Mesangial cell (primary cell): ENCODE measurements at places on chromosomes 13 and 19. TPM values are rescaled to one million over a fixed set of nuclear protein-coding genes. Genes with fewer than 3 reads are reported as not detected.

Gene OSCAR
- 1.5 TPM in 1 of 2 replicates, not detected in the other for total RNA-seq

Gene KLK12
- not detected in 2 replicates for total RNA-seq

Gene MAMSTR
- total RNA-seq, result 1.3 and 5.3 TPM in 2 replicates

Gene FFAR3
- total RNA-seq, result not detected in 2 replicates

Gene MYO1F
- total RNA-seq, result 0.25 TPM in 1 of 2 replicates, not detected in the other

Gene LGALS7
- total RNA-seq, result not detected in 2 replicates

Gene ZNF208
- under 0.01 and 0.13 TPM in 2 replicates for total RNA-seq

Gene ZNF709
- 0.81 and 1.6 TPM in 2 replicates for total RNA-seq

Gene C19orf67
- total RNA-seq, result not detected in 2 replicates

Gene RHPN2
- 11.1 and 23.7 TPM in 2 replicates for total RNA-seq

Gene ADGRE2
- 0.51 TPM in 1 of 2 replicates, not detected in the other for total RNA-seq

Gene CPB2
- not detected in 2 replicates for total RNA-seq

Gene ADM5
- 0.38 and 0.49 TPM in 2 replicates for total RNA-seq

Gene POU4F1
- total RNA-seq, result not detected in 2 replicates

Gene IZUMO1
- not detected in 2 replicates for total RNA-seq

Gene EID2B
- 3.3 and 3.9 TPM in 2 replicates for total RNA-seq

Gene WBP4
- total RNA-seq, result 2.3 and 3.7 TPM in 2 replicates

Gene KLK6
- 0.33 and 1.3 TPM in 2 replicates for total RNA-seq

Gene SLITRK5
- under 0.01 and 0.38 TPM in 2 replicates for total RNA-seq

Gene DCT
- under 0.01 and 0.25 TPM in 2 replicates for total RNA-seq

Gene ZNF805
- 6.2 and 14.1 TPM in 2 replicates for total RNA-seq

Gene ZNF555
- 3.1 and 5.3 TPM in 2 replicates for total RNA-seq

Gene RFC3
- 6.2 and 26.2 TPM in 2 replicates for total RNA-seq

Gene ACER1
- total RNA-seq, result not detected in 2 replicates

Gene SPINT2
- 234 and 512 TPM in 2 replicates for total RNA-seq

Gene RNF17
- 0.13 and 0.49 TPM in 2 replicates for total RNA-seq

Gene GPR183
- 0.13 and 0.33 TPM in 2 replicates for total RNA-seq

Gene CLEC17A
- total RNA-seq, result not detected in 2 replicates

Gene IZUMO2
- not detected in 2 replicates for total RNA-seq

Gene TEX26
- not detected in 2 replicates for total RNA-seq

Gene RASAL3
- total RNA-seq, result 0.25 TPM in 1 of 2 replicates, not detected in the other

Gene MTMR6
- total RNA-seq, result 11.7 and 21.0 TPM in 2 replicates

Gene CNN1
- 54.9 and 84.6 TPM in 2 replicates for total RNA-seq

Gene PRR19
- 0.81 and 3.9 TPM in 2 replicates for total RNA-seq

Gene DENND1C
- 0.81 and 2.0 TPM in 2 replicates for total RNA-seq

Gene PLIN5
- total RNA-seq, result not detected in 2 replicates

Gene SIGLEC8
- total RNA-seq, result not detected in 2 replicates

Gene CGB1
- 3.7 TPM in 1 of 2 replicates, not detected in the other for total RNA-seq

Gene KCNRG
- total RNA-seq, result 0.33 and 0.89 TPM in 2 replicates

Gene SLC10A2
- total RNA-seq, result not detected in 2 replicates

Gene GIPR
- total RNA-seq, result 0.51 TPM in 1 of 2 replicates, not detected in the other

Gene SYNGR4
- 0.51 TPM in 1 of 2 replicates, not detected in the other for total RNA-seq

Gene DMKN
- 29.5 and 70.4 TPM in 2 replicates for total RNA-seq

Gene ATP4A
- total RNA-seq, result not detected in 2 replicates

Gene C13orf42
- not detected in 2 replicates for total RNA-seq

Gene MAP2K7
- total RNA-seq, result 11.7 and 17.7 TPM in 2 replicates

Gene NAT14
- total RNA-seq, result 27.2 and 76.3 TPM in 2 replicates

Gene FCER2
- not detected in 2 replicates for total RNA-seq

Gene PTH2
- total RNA-seq, result not detected in 2 replicates

Gene SIGLEC12
- total RNA-seq, result not detected in 2 replicates

Gene TPGS1
- total RNA-seq, result 23.3 and 64.3 TPM in 2 replicates

Gene CGB2
- total RNA-seq, result 3.9 TPM in 1 of 2 replicates, not detected in the other

Gene DACH1
- 1.5 TPM in 1 of 2 replicates, not detected in the other for total RNA-seq

Gene GIPC3
- total RNA-seq, result 0.49 and 0.89 TPM in 2 replicates

Gene RNF225
- 0.13 TPM in 1 of 2 replicates, not detected in the other for total RNA-seq

Gene TIMM50
- total RNA-seq, result 97.4 and 144 TPM in 2 replicates

Gene PNMA8C
- total RNA-seq, result 0.13 TPM in 1 of 2 replicates, not detected in the other

Gene ZNF575
- total RNA-seq, result 0.16 and 0.76 TPM in 2 replicates

Gene ZNF708
- total RNA-seq, result 2.4 and 6.7 TPM in 2 replicates

Gene STK24
- total RNA-seq, result 86.0 and 94.7 TPM in 2 replicates
